Right lung (tissue), 10 donors: ENCODE measurements at places on chromosomes 1 and 21.
A peak's percentile ranks its signal among the peaks of the same experiment; 100 is the strongest.

DNA sequence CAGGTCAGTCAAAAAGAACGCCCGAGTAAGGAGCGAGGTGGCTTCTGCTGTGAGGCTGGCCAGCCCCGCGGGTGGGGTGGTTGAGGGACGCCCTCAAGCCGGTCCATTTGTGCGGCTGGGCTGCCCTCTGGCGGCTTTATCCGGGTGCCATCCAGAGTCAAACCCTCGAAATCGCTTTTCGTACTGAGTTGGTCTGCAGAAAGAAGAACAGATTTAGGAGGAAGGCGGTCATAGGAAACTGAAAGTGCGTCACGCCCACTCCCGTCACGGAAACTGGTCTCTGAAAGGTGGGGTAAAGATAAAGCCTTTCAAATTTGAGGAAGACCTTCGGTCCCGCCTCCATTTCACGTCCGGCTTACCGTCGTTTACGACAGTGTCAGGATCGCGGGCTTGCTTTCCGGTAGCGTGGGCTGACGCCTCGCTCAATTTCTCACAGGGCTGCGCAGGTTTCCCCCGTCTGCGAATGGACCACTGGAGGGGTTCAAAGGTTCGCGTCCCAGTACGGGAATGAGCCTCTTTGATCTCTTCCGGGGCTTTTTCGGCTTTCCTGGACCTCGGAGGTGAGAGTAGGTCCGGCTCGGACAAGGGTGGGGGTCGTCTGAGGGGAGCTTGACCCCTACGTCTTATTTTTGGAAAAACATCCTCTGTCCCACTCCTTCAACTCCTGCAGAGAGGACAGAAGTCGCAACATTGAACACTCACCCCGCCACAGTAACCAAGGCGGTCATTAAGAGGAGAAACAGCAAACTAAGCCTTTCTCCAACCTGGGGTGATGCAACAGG, at the start of gene HAX1:
HAX1 (plus strand) TSS at position 413 of the 782 bp plus-strand sequence; CDS start at position 508, 95 bp downstream.
- DNase-seq, result peak; percentile 94

- DNase-seq, result no peak
These were observed 206.3 kb downstream of the PDE4B start for GRCh38 chr1:65998763-65999583.

DNA sequence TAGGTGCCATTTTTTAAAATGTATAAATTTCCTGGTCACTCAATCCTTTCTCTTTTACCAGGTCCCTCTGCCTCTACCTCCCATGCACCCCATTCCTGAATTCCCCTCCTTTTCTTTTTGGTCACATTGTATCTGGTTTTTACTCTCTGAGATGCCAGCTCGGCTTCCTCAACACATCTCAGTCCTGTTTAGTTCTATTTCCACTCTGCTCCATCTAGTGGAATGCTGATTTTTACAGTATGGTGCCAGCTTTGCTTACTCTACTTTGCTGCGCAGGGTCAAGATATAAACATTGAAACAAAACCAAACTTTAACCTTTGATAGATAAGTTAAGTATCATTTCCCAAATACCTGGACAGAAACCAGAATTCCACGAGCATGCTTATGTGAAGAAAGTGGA, 96.0 kb downstream of the ESRRG start:
- no peak for DNase-seq

- no peak for DNase-seq
These were observed 69.8 kb upstream of the HSPA13 start for GRCh38 chr21:14452727-14453241.

- no peak for DNase-seq
These were observed 8.8 kb upstream of the NHLH1 start for GRCh38 chr1:160358073-160358472.

DNA sequence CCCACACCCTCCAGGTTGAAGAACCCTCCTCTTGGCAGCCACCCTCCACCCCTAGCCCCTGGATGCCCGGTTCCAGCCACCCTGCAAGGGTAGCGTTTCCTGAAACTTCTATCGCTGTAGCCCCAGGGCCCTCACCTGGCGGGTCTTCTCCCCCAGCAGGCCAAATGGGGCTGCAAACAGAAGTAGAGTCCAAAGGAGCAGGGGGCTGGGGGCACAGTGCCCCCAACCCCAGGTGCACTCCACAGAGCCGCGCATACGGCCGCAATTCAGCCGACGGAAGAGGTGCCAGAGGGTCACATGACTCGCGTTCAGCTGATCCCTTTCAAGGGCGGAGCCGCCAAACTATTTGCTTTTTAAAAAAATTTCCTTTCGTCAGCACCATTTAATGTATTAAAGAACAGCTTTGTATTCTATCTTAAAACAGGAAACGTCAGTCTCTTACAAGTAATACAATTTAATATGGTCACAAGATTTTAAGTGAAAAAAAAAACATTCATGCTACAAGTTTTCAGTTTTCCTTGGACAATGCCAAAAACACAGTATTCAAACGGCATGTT, at the start of gene GLMP:
GLMP (minus strand) TSS at position 289 of the 557 bp plus-strand sequence; CDS start at position 255, 34 bp downstream.
- peak; percentile 58 for DNase-seq

- DNase-seq, result no peak
These were observed 554.1 kb upstream of the OLFM3 start for GRCh38 chr1:102550729-102551384.

DNA sequence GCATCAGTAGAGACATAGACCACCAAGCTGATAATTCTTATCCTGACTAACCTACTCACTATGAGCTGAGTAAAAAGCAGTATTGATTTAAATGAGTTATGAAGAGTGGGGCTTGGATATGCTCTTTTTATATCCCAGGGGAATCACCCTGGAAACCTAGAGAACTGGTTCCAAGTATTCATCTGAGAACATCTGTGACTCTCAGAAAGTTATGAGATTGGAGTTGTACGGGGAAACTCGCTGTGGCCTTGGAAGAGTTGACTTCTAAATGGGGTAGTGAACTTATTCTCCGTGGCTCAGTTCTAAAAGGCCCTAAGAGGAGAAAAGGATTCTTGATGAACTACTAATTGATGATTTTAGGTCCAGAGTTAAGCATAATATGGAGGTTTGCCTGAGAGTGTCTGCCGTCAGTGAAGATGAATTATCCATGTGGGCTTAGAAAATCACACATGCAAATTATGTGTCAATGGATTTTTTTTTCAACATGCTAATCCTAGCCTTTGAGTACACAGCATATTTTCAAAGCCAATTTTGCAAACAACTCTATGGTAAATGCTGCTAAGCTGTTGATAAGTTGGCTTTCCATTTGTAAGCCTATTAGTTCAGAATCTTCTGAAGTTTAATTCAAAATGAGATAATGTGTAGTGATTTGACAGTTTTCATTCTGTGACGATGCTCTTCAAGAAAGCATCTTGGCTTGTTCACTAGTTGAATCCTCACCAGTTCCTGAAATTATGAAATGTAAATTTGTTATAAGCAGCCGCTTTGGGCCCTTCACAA, 122.7 kb downstream of the FGGY start:
- no peak for DNase-seq

GRCh38 chr21:38321568-38321967, 64.8 kb downstream of the KCNJ15 start:
- no peak for DNase-seq

DNA sequence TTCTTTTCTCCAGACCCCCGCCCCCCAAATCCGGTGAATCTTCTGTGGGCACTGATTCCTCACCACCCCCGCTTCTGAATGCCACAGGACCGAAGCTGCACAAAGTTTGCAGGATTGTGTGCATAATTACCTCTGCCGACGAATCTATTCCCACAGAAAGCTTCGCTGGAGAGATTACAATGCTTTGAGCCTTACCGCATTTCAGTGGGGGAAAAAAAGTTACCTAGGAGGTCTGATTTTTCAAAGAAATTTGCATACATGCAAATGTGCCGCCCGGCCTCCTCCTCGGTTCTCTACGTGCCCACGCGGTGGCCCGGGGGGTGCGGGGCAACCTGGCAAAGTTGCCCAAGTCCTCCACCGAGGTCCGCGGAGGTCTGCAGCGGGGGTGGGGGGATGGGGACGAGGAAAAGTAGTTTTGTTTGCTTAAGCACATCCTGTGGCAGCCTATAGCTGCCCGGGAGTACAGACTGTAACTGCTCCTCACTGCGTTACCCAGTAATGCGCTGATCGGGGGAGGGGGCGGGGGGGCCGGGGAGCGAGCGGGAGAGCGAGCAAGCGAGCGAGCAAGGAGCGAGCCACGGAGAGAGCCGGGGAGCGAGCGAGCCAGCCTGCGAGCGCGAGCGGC, 563 bp upstream of the NFIA start:
- DNase-seq, result peak; percentile 82

GRCh38 chr1:228938537-228938901, 203.2 kb downstream of the RHOU start:
- no peak for DNase-seq

GRCh38 chr1:203288400-203288799, 16.9 kb upstream of the BTG2 start:
- no peak for DNase-seq
